HCEC 1CT (cell line): ENCODE measurements at places on chromosomes 3 and 15.

- no peak for DNase-seq
These were observed 30.4 kb downstream of the ZNF609 start for GRCh38 chr15:64490598-64491259.

DNA sequence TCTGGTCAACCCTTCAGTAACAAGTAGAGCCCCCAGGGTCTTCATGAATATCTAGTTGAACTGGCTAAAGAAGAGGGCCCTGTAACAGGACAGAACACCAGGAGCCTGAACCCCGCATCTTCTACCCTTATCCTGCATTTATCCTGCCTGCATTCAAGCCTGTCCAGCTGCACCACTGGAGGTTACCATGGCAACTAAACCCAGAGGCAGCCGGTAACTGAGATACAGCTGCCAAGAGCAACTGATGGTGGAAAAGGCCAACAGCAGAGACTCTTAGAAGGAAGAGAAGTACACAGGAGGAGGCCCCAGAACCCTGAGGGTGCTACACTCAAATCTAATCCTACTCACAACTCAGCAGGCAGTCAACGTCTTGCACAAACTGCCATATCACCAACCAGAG is 3.7 kb upstream of the PRKAR2A start:
- peak; percentile 10 for DNase-seq

- no peak for DNase-seq
These were observed 5.7 kb downstream of the TMEM207 start for GRCh38 chr3:190444006-190444405.

DNA sequence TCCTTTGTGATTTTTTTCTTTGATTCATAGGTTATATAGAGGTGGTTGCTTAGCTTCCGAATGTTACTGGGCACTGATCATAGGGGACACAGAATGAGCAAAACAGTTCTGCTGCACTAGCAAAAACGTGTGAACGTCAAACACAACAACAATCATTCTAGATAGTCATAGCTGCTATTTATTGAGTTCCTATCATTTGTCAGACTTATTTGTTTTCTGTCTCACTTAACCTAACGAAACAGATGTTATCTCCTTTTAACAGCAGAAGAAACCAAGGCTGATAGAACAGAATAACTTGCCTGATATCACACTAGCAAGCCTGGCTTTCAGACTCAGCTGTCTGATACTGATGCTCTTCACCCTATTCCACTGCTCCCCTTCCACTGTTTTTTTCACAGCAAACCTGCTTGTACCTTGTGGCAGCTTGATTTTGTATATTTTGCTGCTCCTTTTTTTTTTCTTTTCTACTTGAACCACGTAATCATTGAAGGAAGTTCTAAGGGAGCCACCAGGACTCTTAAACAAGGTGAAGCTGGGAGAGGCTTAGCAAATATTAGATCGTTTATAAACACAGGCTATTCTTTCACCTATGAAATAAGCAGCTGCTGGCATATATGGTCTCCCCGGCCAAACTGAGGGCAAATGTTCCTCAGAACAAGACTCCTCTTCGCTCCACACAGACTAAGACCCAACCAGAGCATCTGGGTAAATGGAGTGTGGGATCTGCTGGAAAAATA is 78.8 kb downstream of the MCF2L2 start:
- DNase-seq = no peak

DNA sequence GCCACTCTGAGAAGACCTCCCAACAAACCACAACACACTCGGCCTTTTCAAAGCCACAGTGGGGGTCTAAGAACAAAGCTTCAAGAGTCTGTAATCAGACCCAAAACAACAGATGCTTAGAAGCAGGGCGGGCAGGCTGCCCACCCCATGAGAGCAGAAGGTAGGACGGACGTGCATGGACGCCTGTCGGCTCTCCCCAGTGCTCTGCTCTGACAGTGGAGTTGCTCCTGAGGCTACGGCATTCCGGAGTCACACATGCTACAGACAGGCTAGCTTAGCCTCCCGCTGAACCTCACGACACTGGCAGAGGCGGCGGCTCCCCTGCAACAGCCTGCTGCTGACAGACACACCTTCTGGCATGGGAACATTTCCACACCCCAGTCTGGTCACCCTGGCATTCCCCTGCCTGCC is 33.5 kb downstream of the SLCO2A1 start:
- no peak for DNase-seq

DNA sequence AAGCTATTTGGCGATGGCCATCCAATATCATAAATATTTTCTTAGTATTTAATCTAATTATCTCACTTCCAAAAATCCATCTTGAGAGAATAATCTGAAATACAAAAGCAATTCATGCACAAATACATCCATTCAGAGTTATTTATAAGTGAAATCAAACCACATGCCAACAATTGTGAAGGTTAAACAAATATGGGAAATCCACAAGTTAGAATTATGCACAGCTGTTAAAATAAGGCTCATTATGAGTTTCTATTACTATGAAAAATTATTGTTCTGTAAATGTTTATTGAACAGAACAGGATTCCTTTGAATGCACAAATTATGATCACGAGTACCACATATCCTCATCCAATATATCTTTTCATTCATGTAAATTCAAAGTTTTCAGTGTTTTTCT is 267.7 kb downstream of the PLOD2 start:
- DNase-seq = no peak
